ENCODE measurements at places on chromosomes 6 and 20.

DNA sequence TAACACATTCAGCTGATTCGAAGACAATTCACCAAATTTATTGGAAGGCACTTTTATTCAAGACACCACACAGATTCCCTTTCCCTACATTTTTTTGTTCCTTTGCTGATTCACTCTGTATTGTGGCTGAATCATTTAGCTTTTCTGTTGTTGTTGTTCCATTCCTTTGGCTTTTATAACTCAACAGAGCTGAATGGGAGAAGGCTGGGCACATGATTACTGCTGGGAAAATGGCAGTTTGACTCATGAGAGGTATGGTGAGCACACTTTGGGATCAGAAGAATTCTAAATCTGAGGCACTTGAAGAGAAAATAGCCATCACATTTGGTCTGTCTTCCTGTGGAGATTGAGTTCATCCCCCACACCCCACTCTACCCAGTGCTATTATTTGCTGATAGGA is 15.7 kb upstream of the SAYSD1 start:
- DNase-seq, result no peak

DNA sequence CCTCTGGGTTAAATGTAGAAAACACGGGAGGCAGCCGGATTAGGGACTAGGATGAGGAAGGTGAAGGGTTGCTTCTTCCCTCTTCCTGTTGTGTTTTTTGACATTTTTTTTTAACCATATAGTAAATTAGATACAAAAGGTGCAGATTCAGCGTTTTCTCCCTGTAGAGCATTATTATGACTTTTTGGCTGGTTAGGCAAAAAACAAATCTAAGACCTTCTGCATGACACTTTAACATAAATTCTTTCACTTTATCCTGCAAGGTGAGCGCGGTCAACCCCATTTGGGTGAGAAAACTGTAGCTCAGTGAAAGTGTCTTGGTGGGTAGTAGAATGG is 1.3 kb downstream of the SLC16A10 start:
- DNase-seq, result no peak

DNA sequence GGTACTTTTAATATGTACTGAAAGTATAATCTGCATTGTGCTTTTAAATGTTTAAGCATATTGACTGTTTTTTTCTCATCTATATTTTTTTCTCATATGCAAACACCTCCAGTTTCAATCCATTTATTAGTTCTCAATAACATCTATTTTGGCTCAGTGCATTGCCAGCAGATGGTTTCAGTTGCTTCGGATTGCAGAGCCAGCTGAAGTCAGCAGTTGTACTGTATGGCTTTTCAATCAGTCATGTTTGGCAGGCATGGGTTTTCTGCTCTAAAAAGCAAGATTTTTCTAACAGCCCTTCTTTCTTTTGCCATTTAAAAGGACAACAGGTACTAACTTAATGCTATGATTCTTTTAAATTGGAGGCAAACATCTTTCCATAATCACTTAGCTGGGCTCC is 121.2 kb downstream of the CD109 start:
- DNase-seq, result no peak

DNA sequence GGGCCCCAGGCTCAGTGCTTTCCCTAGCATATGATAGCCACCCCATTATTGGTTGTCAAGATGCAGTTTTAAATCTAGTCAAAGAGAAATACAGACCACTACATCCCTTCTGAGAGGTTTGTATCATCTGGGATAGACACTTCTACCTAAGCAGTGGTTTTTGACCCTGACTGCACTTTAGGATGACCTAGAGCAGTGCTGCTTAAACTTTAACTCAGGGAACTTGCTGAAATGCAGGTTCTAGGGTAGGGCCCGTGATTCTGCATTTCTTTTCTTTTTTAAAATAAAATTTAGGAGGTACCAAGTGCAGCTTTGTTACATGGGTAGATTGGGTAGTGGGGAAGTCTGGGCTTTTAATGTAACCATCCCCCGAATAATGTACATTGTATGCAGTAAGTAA is 18.7 kb downstream of the TM9SF4 start:
- no peak for DNase-seq

DNA sequence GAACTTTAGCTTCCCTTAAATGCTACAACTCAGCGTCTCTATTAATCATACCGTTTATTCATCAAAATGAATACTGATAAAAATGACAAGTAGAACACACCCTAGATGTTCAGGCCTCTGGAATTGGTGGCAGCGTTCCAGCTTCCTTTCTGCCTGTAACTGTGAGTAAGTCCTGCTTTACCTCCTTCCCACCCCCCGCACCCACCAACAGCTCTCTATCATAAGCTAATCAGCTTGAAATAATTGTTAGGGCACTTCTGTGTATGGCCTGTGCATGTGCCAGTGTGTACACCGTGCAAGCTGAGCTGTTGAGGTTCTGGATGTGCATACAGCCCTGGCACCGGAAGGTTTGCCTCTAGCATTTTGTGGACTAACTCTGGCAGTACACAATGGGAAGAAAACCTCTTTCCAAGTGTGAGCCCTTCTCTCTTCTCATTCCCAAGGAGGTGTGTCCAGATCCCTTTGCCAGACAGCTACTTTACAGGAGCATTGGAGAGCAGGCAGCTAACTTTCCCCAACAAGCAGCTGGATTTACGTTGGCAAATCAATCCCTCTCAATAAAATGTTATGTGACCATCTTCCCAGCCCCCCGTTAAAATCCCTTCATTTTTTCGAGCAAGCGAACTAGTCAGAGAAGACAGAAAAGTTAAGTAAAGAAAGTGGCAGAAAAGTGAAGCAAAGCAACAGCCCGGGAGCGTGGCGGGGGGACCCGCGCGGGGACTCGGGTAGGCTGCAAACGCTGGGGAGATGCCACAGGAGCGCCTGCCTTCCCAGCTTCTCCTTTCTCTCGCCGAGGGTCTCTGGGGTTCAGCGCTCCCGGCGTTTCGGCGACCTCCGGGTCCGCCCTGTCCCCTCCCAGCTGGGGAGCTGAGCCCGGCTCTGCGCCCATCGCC is 803 bp upstream of the ADGRG6 start:
- no peak for DNase-seq

- no peak for DNase-seq
Observed at GRCh38 chr20:51928931-51929330, 126.6 kb upstream of the SALL4 start.

GRCh38 chr20:3911956-3912355 is 22.8 kb downstream of the PANK2 start:
- no peak for DNase-seq

All from stimulated activated CD4-positive, alpha-beta T cell treated with anti-CD3 and anti-CD28 coated beads, Interleukin-15, amount 100 ng/mL, for 48 hours (primary cell).